ENCODE measurements at places on chromosomes 2 and 18. TPM values are rescaled to one million over a fixed set of nuclear protein-coding genes. Genes with fewer than 3 reads are reported as not detected.

TXNDC2 gene
- 0.28 TPM for total RNA-seq

MARCO gene
- total RNA-seq: not detected

TUBA3D gene
- total RNA-seq: not detected

MAP3K19 gene
- not detected for total RNA-seq

TOGARAM2 gene
- total RNA-seq: 0.07 TPM

SULT6B1 gene
- not detected for total RNA-seq

HIBCH gene
- 20.7 TPM for total RNA-seq

OSR1 gene
- 32.3 TPM for total RNA-seq

FBLN7 gene
- 0.77 TPM for total RNA-seq

AMER3 gene
- total RNA-seq: not detected

DSC3 gene
- 4.1 TPM for total RNA-seq

SOX11 gene
- 31.6 TPM for total RNA-seq
